Activated T-cell treated with anti-CD3 and anti-CD28 coated beads, Interleukin-2, amount 50 U/mL, for 1 hour (primary cell): ENCODE measurements at places on chromosomes 13 and 19.

DNA sequence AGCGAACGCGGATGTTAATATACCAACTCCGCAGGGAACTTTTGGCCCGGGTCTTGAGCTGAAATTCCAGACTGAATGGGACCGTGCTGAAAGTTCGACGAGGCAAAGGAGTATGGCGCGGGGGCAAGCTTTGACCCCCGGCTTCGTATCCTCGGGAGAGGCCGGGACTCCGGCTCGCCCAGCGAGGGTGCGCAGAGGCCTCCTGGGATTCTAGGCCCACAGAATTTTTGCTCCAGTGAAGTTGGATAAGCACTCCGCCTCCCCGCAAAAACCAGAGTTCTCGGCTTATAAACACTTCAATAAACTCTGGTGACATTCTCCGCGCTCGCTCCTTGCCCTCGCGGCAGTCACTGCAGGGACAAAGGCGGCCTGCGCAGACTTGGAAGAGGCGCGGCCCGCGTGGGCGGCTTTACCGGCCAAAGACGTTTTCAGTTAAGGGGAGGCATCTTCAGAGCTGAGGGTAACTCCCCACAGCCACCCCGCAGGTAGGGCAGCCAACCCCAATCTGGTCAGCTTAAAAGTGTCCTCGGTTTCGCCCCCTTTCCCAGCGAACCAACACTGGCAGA is 112.6 kb downstream of the KCNRG start:
- peak; percentile 28 for DNase-seq

DNA sequence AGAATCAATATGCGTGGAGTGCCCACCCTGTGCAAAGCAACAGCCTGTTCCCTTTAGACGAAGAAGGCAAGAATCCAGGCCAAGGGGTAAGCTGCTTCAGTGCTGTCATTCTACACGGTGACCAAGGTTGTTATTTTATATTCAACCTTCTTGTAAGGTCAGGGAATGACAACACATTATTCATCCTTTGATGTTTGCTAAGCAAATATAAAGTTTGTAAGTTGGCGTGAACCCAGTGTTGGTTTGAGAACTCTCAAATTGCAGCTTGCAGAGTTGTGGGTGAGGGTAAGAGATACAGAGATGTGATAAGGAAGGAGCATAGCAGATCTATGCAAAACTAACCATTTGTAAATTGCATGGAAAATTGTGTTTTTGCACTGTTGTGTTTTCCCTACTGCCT is 436.7 kb downstream of the FGF9 start:
- DNase-seq: no peak

DNA sequence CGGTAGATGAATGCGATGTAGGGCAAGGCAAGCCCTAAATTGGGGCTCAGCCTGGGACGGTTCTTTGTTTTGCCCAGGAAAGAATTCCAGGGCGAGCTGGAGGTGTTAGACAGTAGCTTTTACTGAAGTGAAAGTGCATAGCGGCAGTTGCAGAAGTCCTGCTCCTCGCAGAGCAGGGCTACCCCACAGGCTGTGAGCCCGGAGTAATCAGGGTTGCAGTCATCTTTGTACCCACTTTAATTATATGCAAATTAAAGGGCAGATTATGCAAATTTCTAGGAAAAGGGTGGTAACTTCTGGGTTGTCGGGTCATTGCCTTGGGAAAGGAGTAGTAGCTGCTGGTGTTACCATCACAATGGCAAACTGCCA is 30.5 kb downstream of the VAV1 start:
- DNase-seq: no peak

- DNase-seq: no peak
Observed at GRCh38 chr13:109182777-109183465, 553.5 kb downstream of the MYO16 start.

DNA sequence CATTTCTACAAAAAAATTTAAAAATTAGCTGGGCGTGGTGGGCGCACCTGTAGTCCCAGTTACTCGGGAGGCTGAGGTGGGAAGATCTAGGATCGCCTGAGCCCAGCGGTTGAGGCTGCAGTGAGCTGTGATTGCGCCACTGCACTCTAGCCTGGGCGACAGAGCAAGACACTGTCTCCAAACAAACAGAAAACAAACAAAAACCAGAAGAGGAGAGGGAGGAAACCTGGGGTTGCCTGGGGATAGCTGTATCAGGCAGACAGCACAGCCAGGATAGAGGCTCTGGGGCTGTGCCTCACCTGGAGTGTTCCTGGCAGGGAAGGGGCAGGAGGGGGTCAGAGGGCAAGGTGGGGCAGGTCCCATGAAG is 2.6 kb upstream of the POLR2E start:
- DNase-seq: no peak

DNA sequence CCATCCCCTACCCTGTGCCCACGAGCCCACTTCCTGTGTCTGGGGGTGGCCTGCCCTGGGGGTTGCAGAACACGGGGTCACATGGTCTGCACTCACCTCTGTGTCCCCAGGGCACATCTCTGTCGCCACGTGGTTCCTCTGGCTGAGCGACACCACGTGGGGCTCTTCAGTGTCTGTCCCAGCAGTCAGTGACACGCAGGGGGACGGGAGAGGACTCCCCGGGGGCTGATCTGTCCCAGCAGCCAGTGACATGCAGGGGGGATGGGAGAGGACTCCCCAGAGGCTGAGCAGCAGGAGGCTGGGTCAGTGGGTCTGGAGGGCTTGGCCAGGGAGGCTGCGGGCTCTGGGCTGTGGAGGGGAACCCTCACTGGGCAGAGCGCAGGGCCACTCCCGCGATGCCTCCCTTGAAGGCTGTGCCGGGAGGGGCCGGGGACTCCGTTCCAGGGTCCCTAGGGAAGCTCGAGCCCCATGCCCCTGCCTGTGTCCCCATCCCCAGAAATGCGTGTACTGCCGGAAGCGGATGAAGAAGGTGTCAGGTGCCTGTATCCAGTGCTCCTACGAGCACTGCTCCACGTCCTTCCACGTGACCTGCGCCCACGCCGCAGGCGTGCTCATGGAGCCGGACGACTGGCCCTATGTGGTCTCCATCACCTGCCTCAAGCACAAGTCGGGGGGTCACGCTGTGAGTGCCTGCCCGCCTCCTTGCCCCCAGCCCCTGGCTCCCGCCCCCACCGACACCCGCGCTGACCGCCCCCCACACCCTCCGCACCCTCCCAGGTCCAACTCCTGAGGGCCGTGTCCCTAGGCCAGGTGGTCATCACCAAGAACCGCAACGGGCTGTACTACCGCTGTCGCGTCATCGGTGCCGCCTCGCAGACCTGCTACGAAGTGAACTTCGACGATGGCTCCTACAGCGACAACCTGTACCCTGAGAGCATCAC is 174.8 kb downstream of the KDM4B start:
- DNase-seq: peak; percentile 30

DNA sequence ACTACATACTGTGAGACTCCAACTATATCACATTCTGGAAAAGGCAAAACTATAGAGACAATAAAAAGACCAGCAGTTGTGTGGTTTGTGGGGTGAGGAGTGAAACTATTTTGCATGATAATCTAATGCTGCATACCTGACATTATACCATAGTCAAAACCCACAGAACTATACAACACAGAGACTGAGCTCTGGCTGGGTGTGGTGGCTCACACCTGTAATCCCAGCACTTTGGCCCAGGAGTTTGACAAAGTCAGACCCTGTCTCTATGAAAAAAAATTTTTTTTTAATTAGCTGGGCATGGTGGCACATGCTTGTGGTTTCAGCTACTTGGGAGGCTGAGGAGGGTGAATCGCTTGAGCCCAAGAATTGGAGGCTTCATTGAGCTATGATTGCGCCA is 11.9 kb downstream of the ZNF541 start:
- no peak for DNase-seq

- peak; percentile 71 for DNase-seq
Observed at GRCh38 chr13:99215184-99215830, 14.7 kb downstream of the UBAC2 start.

- DNase-seq: no peak
Observed at GRCh38 chr13:64546371-64546770, 2683.8 kb downstream of the PCDH9 start.

DNA sequence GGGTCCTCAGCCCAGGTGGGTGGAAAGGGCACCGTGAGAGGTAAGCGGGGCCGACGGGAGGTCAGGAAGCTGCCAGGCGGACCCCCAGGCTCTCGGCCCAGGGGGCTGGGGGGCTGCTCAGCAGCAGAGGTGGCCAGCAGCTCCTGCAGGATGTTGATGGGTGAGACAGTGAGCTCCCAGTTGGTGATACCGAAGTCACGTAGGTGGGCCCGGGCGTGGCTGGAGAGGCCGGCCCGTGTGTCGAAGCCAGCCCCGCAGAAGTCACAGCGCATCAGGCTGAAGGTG is 13.0 kb downstream of the WIZ start:
- DNase-seq: no peak

DNA sequence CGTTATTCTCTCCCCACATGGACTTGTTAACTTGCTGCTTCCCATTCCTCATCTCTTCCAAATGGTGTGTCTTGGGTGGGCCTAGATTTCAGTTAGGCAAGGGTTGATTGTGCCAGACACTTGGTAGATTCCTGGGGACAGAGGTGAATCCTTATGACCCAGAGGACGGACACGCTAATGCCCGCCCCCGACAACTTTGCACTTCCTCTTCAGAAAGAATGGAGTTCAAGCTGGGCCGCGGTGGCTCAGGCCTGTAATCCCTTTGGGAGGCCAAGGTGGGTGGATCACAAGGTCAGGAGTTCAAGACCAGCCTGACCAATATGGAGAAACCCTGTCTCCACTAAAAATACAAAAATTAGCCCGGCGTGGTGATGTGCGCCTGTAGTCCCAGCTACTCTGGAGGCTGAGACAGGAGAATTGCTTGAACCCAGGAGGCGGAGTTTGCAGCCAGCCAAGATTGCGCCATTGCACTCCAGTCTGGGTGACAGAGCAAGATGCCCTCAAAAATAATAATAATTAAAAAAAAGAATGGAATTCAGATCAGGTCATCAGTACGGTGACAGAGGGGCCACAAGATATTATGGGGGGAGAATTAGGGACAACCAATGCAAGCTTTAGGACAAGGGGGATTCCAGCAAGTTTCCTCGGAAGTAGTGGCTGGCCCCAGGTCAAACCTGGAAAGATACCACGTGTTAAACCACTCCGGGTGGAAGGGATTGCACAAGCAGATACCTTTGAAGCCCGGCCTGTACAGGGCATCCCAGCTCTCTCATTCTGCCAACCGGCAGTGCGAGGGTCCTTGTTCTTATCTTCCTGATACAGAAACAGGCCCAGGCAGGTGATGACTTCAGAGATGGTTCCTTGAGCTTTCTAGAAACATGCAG is 2.7 kb downstream of the MYO9B start:
- DNase-seq: no peak

- DNase-seq: no peak
Observed at GRCh38 chr13:110815471-110816204, 99.2 kb downstream of the ANKRD10 start.

- DNase-seq: no peak
Observed at GRCh38 chr13:46831588-46832194, 34.7 kb upstream of the ESD start.

DNA sequence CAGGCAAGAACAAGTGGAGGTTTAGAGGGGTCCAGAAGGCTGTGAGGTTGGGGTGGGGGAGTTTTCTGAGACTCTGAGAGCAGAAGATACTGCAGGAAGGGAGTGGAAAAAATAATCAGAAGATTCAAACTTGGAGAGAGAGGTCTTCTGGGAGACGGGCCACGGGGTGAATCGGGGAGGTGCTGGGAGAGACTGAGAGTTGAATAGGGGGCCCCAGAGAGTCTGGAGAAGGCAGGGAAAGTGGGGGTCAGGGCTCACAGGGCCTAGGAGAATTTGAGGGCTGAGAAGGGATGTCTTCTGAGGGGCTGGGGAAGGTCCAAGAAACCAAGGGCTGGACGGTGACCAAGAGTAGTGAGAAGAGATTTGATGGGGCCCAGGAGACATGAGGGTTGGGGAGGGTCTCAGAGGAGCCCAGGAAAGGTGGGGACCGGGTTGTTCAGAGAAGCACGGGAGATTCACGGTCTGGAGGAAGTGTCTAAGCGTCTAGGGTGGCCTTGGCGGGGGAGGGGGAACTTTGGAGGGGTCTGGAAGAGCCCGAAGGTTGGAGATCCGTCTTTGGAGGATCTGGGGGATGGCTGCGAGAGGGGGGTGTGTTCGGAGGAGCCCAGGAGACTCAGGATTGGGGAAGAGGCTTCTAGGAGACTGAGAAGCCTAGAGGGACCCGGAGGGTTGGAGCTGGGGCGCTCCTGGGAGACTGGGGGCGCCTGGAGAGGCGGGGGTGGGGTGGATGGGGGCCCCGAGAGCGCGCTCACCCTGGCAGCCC is 1.5 kb downstream of the KCNC3 start:
- no peak for DNase-seq

DNA sequence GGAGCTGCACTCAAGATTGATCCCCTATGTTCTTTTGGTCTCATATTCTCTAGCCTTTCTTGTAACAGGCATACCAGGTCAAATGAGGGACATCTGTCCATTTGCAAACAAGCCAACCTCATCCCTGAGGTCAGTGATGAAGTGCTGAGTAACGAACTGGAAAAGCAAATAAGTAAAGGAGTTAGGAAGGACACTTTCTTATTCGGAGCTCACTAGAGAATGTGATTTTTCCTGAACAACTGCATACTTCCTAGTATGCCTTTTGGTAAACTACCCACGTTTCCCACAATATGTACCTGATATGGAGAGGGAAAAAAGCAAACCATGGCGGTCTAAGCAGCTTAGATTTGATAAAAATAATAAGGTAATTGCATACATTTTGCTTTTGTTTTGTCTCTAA is 91.0 kb upstream of the MYCBP2 start:
- no peak for DNase-seq

- no peak for DNase-seq
Observed at GRCh38 chr19:40232479-40232878, 6.0 kb upstream of the CCNP start.

- DNase-seq: peak; percentile 72
Observed at GRCh38 chr19:13100031-13100588, 2.5 kb downstream of the LYL1 start.

DNA sequence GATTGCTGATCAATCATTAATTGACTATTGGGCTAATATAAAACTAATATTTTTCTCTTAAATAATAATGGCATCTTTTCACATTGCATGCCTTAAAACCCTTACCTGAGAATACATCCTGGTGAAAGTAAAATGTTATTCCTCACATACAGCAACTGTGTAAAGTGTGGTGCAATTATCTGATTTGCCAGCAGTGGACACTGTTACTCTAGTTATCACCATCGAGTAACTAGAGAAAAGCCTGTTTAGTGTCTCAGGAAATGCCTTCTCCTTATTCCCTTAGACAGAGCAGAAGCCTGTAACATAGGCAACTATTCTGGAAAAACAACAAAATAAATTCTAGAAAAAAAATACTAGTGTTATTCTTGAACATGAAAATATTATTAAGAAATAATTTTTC is 459.8 kb downstream of the FGF14 start:
- DNase-seq: no peak

DNA sequence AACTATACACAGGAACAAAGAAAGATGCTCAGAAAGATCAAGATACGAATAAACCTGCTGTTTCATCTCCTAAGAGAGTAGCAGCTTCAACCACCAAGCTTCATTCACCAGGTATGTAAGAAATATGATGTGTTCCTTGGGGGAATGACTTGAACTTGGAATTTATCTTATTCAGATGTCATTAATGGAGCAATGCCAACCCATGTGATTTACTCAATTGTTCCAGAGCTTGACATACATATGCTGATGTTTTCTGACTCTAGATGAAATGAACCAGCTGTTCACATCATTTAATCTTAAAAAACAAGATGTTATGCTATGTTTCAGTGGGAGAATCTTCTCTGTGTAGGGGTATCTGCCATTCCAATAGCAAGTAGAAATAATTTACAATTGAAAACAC is 270.9 kb downstream of the SLC7A1 start:
- no peak for DNase-seq
